Dermis blood vessel endothelial cell (primary cell): ENCODE measurements at places on chromosomes 5 and 9.
A peak's percentile ranks its signal among the peaks of the same experiment; 100 is the strongest.

GRCh38 chr9:90074316-90074962 lies 469.6 kb downstream of the GADD45G start:
- DNase-seq: no peak

GRCh38 chr5:38695021-38695958 lies 138.8 kb upstream of the LIFR start:
- peak; percentile 24 for DNase-seq

- no peak for DNase-seq
These were observed at the start of gene LVRN for GRCh38 chr5:115962239-115962564. TSS of gene LVRN (plus strand) at chr5:115962475. CDS start at chr5:115962618, 143 bp downstream.

DNA sequence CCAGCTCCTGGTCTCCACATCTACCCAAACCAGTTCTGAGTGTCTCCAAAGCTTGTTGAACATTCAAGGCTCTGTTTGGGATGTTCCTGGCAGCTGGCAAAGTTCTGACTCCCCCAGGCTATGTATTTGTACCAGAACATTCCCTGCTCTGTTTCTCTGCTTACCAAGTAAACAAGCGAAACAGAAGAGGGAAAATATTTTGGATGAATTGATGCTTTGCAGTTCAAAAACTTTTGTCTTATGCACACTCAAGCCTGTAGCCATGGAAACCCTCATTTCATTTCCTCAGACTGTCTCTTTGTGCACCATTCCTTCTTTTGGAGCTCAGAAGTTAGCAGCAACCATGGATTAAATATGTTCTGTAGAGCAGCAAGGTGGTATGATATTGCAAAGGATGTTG lies 145.8 kb downstream of the ACTL7B start:
- DNase-seq: no peak

DNA sequence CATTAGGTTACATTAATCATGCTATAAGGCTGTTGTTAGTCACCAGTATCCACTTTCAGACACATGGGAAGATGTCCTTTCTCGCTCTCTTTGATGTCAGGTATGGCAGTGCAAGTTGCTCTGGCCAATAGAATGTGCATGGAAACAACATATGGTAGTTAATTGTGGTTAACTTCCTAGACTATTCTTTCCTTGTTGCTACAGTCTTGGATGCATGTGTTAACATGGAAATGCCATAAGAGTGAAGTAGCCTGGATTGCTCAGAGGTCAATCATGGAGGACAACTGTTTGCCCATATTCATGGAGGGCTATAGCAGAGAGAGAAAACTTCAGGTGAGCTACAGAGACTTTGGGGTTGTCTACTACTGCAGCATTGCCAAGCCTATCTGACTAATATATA lies 245.8 kb upstream of the GAS1 start:
- no peak for DNase-seq

- DNase-seq: no peak
These were observed 13.2 kb downstream of the ST8SIA4 start for GRCh38 chr5:100889896-100890295.

DNA sequence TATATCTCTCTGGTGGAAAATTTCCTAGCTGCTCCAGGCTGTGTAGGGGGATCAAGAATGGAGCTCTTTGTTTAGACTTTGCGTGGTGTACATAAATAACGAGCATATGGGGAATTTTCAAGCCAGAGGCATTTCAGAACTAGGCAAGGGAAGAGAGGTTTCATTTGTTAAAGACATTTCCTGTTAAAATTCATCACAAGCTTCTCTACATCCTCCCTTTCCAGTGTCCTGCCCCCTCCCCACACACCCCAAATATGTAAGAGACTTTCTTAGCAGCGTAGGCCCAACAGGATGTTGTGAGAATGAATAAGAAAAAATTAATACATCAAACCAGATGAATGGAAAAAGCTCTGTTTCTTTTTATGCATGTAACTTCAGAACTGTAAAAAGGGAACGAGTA lies 150.3 kb downstream of the GPBP1 start:
- no peak for DNase-seq

DNA sequence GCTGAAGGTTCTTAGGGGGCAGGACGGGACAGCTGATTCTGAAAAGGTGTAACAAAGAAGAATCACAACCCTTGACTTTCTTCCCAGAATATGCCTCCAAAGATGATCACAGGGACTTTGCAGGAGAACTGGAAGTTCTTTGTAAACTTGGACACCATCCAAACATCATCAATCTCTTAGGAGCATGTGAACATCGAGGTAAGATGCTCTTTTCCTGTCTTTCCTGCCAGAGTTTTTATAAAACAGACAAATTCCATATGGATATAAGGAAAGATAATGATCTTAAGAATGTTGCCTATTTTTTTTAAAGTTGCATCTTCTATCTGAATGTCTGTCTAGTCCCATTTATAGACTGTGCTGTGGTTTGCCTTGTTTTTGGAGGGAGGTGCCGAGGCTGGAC lies 87.9 kb downstream of the EQTN start:
- DNase-seq: no peak

- no peak for DNase-seq
These were observed 23.0 kb upstream of the JAK2 start for GRCh38 chr9:4962085-4962484.

GRCh38 chr5:103234239-103234975 lies 24.2 kb upstream of the MACIR start:
- DNase-seq: no peak

- peak; percentile 12 for DNase-seq
These were observed 254.5 kb downstream of the ARRDC3 start for GRCh38 chr5:91128604-91129003.

- DNase-seq: peak; percentile 81
These were observed 22.2 kb downstream of the BHMT start for GRCh38 chr5:79133657-79134451.

GRCh38 chr5:37490931-37491330 lies 111.8 kb downstream of the WDR70 start:
- no peak for DNase-seq

DNA sequence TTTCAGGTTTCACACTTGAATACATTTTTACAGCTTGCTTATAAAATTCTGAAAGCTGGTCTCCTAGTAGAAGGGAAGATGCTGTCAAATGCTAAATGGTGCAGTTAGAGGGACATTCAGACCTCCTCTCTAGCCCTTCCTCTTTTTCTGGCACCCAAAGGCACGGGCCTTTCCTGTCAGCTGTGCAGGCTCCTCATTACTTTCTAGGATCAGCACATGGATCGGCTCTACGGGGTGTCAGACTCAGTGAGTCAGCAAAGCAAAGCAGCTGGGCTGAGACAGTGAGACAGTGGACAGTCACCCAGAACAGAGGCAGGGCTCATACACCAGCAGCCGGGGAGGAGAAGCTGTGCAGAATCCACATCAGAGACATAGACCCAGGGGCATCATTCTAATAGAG lies 80.0 kb upstream of the TNC start:
- DNase-seq: no peak

- no peak for DNase-seq
These were observed 10.4 kb upstream of the PPARGC1B start for GRCh38 chr5:149719666-149720065.

DNA sequence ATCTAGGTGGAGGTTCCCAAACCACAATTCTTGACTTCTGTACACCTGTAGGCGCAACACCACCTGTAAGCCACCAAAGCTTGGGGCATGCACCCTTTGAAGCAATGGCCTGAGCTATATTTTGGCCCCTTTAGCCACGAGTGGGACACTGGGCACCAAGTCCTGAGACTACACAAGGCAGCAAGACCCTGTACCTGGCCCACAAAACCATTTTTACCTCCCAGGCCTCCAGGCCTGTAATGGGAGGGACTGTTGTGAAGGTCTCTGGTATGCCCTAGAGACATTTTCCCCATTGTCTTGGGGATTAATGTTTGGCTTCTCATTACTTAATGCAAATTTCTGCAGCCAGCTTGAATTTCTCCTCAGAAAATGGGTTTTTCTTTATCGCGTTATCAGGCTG lies 24.6 kb upstream of the FAM151B start:
- DNase-seq: no peak

GRCh38 chr5:154442801-154443200 lies 3.0 kb upstream of the SAP30L start:
- DNase-seq: no peak

- no peak for DNase-seq
These were observed 180.5 kb upstream of the ZNF462 start for GRCh38 chr9:106682420-106682819.

GRCh38 chr9:136802321-136802720 lies 5.4 kb upstream of the RABL6 start:
- DNase-seq: no peak

DNA sequence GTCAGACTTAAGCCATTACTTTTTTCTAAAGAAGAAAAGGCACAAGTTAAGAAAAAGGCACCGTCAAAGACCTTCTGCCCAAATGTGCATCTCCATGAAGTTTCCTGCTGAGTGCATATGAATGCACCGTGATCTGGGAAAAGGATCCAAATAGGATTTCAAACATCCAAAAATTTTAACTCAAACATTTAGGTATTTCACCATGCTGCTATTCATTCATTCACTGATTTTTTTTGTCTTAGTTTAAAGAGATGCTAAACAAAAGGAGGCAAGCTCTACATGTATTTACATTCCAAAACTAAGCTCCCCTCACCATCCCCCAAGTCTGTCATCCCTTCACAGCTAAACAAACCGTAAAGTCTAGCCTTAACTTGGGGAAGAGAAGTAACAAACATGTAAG lies 291.9 kb downstream of the ARL15 start:
- no peak for DNase-seq

DNA sequence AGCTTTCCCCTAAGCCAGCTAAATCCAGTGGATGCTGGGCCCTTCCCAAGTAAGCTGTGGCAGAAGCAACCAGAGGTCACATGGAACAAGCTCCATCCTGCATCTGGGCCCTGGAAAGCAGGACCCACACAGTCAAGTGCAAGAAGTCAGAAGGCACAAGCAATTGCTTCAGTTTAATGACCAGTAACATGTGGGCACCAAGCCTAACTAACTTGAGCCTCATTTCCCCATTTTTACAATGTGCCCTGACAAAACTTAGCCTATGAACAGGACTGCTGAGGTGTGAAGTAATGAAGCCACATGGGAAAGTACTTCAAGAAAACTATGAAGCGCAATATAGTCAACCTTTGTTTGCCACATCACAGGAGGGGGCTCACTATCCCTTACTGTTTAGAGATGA lies 90.5 kb downstream of the TLE1 start:
- no peak for DNase-seq

DNA sequence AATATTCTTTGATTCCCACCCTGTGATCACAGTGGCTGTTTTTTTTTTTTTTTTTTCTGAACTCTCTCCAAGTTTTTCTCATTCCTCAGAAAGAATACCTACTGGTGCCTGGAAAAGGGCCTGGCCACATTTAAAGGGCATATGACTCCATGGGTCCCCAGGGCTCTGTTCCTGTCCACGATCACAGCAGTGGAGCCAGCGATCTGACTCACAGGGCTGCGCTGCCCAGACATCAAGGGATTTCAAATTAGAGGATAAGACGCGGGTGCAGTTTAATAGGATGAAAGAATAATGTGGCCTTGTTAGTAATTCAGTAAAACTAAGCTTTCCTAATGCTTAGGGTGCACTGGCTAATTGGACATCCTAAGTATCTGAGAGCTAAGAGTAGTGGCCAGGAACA lies 175.1 kb upstream of the MSX2 start:
- DNase-seq: no peak
